ENCODE measurements at places on chromosomes 1 and 21. TPM values are rescaled to one million over a fixed set of nuclear protein-coding genes. Genes with fewer than 3 reads are reported as not detected.

DNA sequence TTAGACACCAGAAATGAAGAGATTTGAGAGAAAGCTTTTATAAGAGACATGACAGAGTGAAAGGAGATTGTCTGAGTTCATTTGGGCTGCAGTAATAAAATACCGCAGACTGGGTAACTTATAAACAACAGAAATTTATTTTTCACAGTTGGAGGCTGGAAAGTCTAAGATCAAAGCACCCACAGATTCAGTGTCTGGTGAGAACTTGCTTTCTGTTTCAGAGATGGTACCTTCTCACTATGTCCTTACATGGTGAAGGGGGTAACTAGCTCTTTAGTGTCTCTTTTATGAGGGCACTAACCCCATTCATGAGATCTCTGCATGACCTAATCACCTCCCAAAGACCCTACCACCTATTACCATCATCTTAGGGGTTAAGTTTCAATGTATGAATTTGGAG, 30.9 kb upstream of the FCRL4 start:
- DNase-seq, result no peak

Gene KIF17
- not detected for total RNA-seq

Gene MANEAL
- total RNA-seq, result 0.74 TPM

- no peak for DNase-seq
These were observed 29.0 kb downstream of the ETS2 start for GRCh38 chr21:38834725-38835124.

GRCh38 chr1:91781371-91781825, 104.6 kb downstream of the TGFBR3 start:
- no peak for DNase-seq

DNA sequence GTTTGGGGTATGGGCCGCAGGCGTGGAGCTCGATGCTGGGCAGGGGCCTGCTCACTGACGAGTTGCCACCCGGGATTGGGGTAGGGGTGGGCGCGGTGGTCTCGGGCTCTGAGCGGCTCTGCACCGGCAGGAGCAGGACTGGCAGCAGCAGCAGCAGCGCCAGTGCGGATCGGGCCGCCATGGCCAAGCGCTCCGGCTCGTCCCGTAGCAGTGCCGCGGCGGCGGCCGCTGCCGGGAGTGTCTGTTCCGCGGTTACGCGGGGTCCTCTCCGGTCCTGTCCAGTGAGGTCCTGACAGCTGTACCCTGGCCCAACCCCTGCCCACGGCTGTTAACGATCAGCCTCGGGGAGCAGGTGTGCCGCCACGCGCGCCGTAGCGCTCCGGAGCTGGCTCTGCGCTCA, 26.5 kb downstream of the ADARB1 start:
- DNase-seq, result no peak
